ENCODE measurements at places on chromosomes 3 and 15.

DNA sequence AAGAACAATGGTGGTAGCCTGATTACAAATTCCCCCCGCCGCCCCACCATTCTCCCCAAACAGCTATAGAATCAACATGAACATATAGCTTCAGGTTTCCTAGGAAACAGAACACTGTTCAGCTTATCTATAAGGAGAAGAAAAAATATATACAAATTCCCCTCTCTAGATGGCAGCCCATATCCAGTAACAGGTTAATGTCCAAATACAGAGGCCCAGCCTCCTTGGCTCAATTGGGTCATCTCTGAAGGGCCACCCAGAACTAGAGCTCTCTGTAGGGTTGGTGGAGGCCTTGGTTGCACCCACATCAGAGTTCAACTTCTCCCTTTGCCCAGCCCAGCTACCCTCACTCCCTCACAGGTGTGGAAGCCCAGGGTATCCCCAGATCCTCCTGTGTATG lies 91.5 kb upstream of the ADAMTS17 start:
- no peak for DNase-seq

GRCh38 chr3:131543714-131544113 lies 40.9 kb upstream of the MRPL3 start:
- DNase-seq: no peak

GRCh38 chr3:99768808-99769501 lies 48.7 kb upstream of the CMSS1 start:
- DNase-seq: no peak

- no peak for DNase-seq
Measured at GRCh38 chr15:64166102-64166890, 3.5 kb upstream of the PPIB start.

DNA sequence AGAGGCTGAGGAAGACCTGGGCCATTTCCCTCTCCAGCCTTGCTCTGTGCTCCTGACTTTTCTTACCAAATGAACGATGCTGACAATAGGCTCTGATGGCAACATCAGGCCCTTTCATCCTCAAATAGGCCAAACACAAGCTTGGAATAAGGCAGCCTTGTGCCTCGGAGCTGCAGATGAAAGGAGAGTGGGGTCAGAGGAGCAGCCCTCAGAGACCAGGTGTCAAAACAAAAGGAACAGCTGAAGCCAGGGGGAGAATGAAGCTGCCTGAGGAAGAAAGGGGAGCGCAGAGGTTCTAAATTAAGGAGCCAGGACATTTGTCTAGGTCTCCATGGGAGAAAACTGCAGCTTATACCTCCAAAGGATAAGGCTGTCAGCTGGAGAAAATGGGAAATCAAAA lies 5.1 kb downstream of the BFSP2 start:
- DNase-seq: no peak

GRCh38 chr3:101722394-101723173 lies 1.8 kb upstream of the CEP97 start:
- DNase-seq: no peak

GRCh38 chr15:39845582-39845981 lies 62.9 kb upstream of the FSIP1 start:
- DNase-seq: no peak

- no peak for DNase-seq
Measured at GRCh38 chr3:5052247-5052646, 69.8 kb upstream of the ARL8B start.

- no peak for DNase-seq
Measured at GRCh38 chr3:114595522-114596028, 301.7 kb downstream of the TIGIT start.

DNA sequence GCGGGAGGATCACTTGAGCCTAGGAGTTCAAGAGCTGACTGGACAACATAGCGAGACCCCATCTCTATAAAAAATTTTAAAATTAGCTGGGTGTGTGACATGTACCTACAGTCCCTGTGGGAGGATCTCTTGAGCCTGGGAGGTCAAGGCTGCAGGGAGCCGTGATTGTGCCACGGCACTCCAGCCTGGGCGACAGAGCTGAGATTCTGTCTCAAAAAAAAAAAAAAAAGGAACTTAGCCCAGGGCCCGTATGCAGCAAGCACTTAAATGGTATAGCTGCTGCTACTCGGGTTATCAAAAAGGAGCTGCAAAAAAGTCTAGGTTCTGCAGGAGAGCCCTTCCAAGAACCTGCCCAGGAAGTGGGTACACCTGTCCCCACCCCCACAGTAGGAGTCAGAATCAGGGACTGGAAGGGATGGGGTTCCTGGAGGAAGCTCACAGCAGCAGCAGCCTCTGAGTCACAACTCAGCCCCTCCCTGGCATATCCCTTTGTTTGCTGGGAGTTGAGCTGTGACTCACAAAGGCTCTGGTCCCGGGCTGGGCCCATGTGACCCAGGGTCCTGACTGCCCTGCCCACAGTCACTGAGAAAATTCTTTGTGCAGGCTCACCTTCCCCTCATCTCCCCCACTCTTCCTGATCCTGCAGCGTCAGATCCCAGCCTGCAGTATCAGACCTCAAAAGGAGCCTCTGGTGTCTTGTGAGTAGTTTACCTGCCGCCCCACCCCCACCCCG lies at the start of gene SPATA12:
SPATA12 (plus strand) TSS at position 576 of the 733 bp plus-strand sequence. CDS start 13,031 bp downstream, outside the sequence.
- no peak for DNase-seq

GRCh38 chr15:85307687-85308045 lies 72.7 kb upstream of the AKAP13 start:
- no peak for DNase-seq
